ENCODE measurements at places on chromosomes 3 and 15. TPM values are rescaled to one million over a fixed set of nuclear protein-coding genes. Genes with fewer than 3 reads are reported as not detected.

DNA sequence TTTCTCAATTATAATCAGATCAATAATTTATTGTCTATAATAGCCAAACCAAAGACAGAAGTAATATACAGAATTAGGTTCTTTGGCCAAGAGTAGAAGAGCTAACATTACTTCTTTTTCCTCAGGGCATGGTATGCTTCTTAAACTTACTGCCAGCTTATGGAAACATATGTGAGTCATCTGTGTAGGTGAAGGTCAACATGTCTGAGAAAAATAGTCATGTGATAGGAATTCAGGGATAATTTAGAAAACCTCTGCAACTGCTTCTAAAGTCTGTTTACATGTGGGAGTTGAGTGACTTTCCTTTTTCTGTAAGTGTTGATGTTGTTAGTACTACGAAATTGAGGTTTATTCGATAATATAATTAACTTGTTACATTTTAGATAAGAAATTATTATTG is 19.2 kb upstream of the MAP6D1 start:
- no peak overlapping the region for H3K4me3 ChIP-seq
- peak overlapping the region; percentile 68 for H3K27ac ChIP-seq
- H3K4me1 ChIP-seq, result peaks cover 18% of the 10 kb centered on the region

DNA sequence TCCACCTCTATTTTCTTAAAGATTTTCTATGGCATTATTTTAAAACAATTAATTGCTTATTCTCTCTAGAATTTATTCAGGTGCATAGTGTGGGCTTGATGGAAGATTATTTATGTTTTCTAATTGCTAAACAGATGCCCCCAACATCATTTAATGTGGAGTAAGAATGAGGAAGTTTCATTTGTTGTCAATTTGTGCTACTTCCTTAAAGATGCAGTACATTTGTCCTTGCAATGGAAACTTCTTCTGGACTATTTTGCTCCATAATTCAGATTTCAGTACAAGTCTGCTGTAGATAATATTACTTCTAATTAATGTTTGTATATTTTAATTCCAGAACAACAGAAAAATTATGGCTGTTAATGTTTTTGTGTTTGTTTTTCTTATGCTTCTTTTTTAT is 104.8 kb downstream of the TGFBR2 start:
- no peak for DNase-seq
- no peak overlapping the region for H3K4me3 ChIP-seq
- no peaks in the 10 kb centered on the region for H3K36me3 ChIP-seq
- no peaks in the 10 kb centered on the region for H3K27me3 ChIP-seq
- H3K4me1 ChIP-seq, result peaks cover 2% of the 10 kb centered on the region
- H3K27ac ChIP-seq, result no peak overlapping the region

GRCh38 chr3:129211772-129212171 is 28.1 kb upstream of the CNBP start:
- H3K36me3 ChIP-seq, result no peaks in the 10 kb centered on the region
- H3K27me3 ChIP-seq, result no peaks in the 10 kb centered on the region
- H3K27ac ChIP-seq, result peak overlapping the region; percentile 22
- H3K4me1 ChIP-seq, result peaks cover 11% of the 10 kb centered on the region
- peak; percentile 91 for DNase-seq

GRCh38 chr3:118641608-118642007 is 393.0 kb downstream of the IGSF11 start:
- H3K4me1 ChIP-seq, result no peaks in the 10 kb centered on the region
- DNase-seq, result no peak

- peaks cover 5% of the 10 kb centered on the region for H3K27me3 ChIP-seq
- H3K4me1 ChIP-seq, result peaks cover 11% of the 10 kb centered on the region
These were observed 523.7 kb upstream of the PROK2 start for GRCh38 chr3:72308641-72309040.

- peak overlapping the region; percentile 21 for H3K27ac ChIP-seq
- H3K27me3 ChIP-seq, result no peaks in the 10 kb centered on the region
These were observed 71.0 kb downstream of the SETD5 start for GRCh38 chr3:9468460-9468859.

GRCh38 chr15:41855261-41855961 is 16.8 kb downstream of the PLA2G4B start:
- H3K27me3 ChIP-seq, result peaks cover 24% of the 10 kb centered on the region
- no peaks in the 10 kb centered on the region for H3K4me1 ChIP-seq
- H3K36me3 ChIP-seq, result no peaks in the 10 kb centered on the region
- no peak overlapping the region for H3K27ac ChIP-seq

- no peaks in the 10 kb centered on the region for H3K27me3 ChIP-seq
- no peaks in the 10 kb centered on the region for H3K36me3 ChIP-seq
- H3K4me3 ChIP-seq, result no peak overlapping the region
- no peaks in the 10 kb centered on the region for H3K4me1 ChIP-seq
These were observed 27.6 kb downstream of the GNB5 start for GRCh38 chr15:52163321-52164190.

DNA sequence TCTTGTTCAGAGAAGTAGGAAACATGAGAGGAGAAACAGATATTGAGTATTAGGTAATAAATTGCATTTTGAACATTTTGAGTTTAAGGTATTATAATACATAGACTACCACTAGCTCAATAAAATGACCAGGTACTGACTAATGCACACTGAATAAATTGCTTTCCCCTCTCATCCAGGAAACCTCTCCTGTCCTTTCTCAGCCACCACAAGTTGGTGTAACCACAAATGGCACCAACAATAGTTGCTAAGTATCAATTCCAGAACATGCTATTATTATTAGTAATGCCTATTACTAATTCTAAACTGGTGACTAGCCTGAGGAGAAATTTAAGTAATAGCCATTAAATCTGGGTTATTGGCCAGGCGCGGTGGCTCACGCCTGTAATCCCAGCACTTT is 47.3 kb upstream of the XRN1 start:
- no peaks in the 10 kb centered on the region for H3K27me3 ChIP-seq
- H3K4me3 ChIP-seq, result no peak overlapping the region
- H3K27ac ChIP-seq, result no peak overlapping the region
- no peak for DNase-seq
- peaks cover 36% of the 10 kb centered on the region for H3K36me3 ChIP-seq

GRCh38 chr3:145088917-145089316 is 1072.1 kb downstream of the PLOD2 start:
- no peak for DNase-seq
- no peak overlapping the region for H3K4me3 ChIP-seq
- H3K27ac ChIP-seq, result no peak overlapping the region
- H3K27me3 ChIP-seq, result no peaks in the 10 kb centered on the region

DNA sequence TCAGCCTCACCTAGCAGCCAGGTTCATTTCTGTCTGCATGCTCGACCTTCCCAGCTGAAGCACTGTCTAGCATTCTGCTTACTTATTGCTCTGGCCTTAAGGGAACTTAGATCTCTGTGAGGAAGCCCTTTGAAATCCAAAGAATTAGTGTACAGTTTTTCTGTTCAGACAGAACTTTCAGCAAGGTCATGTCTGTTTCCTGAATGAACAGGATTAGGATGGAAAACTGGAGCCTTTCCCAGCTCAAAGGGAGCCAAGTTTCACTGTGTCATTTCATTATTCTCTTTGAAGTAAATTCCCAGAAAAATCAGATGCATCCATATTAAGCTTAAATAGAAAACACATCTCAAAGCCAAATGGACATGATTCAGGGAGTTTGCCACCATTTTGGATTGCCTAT is 457.3 kb upstream of the KCNMB2 start:
- H3K4me1 ChIP-seq, result peaks cover 10% of the 10 kb centered on the region
- no peaks in the 10 kb centered on the region for H3K27me3 ChIP-seq
- H3K4me3 ChIP-seq, result no peak overlapping the region
- H3K36me3 ChIP-seq, result no peaks in the 10 kb centered on the region
- peak; percentile 43 for DNase-seq

DNA sequence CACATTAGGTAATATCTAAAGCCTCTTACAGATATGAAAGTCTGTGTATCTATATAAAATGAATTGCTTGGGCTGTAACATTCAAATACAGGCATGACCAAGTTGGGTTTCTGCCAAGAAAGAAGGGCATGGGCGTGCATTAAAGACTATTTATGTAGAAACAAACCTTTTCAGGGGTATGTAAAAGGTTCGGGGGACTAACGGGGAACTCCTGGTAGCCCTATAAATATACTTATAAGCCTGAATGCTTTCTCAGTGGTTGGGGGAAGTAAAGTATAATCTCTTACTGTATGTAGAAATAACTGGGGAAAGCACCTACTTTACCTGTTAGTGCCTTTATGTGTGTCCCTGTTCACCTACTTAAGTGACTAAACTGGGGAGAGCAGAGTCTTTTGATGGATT is 154.5 kb upstream of the TBL1XR1 start:
- no peak overlapping the region for H3K4me3 ChIP-seq
- no peaks in the 10 kb centered on the region for H3K27me3 ChIP-seq
- H3K4me1 ChIP-seq, result peaks cover 2% of the 10 kb centered on the region

DNA sequence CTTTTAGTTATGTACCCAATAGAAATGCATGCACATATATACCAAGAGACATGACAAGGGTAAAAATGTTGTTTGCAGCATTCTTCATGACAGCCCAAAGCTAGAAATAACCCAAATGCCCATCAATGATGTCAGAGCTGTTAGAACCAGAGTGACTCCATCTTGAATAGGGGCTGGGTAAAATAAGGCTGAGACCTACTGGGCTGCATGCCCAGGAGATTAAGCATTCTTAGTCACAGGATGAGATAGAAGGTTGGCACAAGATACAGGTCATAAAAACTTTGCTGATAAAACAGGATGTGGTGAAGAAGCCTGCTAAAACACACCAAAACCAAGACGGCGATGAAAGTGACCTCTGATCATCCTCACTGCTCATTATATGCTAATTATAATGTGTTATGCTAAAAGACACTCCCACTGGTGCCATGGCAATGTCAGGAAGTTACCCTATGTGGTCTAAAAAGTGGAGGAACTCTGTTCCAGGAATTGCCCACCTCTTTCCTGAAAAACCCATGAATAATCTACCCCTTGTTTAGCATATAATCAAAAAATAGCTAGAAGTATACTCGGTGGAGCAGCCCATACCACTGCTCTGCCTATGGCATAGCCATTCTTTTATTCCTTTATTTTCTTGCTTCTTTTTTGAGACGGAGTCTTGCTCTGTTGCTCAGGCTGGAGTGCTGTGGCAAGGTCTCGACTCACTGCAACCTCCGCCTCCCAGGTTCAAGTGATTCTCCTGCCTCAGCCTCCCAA is 32.9 kb downstream of the ZBTB11 start:
- H3K4me3 ChIP-seq, result no peak overlapping the region
- peak overlapping the region; percentile 1 for H3K27ac ChIP-seq
- H3K27me3 ChIP-seq, result no peaks in the 10 kb centered on the region
- H3K4me1 ChIP-seq, result peaks cover 17% of the 10 kb centered on the region

GRCh38 chr15:91620229-91620628 is 233.3 kb upstream of the SLCO3A1 start:
- H3K4me1 ChIP-seq, result no peaks in the 10 kb centered on the region
- H3K27ac ChIP-seq, result no peak overlapping the region
- H3K36me3 ChIP-seq, result no peaks in the 10 kb centered on the region
- DNase-seq, result no peak

DNA sequence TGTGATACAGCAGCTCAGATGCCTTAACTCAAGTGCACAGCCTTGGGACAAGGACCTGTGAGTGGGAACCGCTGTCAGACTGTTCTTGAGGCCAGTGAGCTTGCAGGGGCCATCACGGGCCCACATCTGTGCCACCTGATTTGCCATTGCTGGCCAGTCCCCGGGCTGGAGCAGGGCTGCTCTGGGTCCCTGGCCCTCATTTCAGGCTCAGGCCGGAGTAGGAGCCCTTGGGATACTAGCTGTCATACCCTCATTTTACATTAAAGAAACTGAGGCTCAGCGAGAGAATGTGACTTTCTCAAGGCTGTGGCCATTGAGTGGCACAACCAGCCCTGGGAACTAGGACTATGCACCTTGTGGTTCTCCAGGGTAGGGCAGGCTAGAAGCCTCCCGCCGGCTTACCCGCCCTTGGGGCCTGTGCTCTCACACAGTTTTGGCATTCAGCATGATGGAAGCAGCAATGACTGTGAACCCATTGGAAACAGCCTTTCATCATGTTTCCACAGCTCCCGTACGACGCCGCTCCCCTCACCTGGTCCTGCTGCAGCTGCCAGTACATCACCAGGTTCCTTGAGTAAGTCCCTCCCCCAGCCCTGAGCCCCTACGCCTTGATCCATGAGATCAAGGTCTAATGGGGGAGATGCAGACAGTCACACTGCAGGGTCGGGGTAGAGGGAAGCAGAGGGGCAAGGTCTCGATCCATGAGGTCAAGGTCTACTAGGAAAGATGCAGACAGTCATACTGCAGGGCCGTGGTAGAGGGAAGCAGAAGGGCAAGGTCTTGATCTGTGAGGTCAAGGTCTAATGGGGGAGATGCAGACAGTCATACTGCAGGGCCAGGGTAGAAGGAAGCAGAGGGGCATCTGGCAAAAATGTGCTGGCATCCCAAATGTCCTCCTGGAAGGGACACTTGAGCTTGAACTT is 42.2 kb downstream of the GOLGA6L10 start:
- peaks cover 9% of the 10 kb centered on the region for H3K27me3 ChIP-seq
- H3K4me1 ChIP-seq, result no peaks in the 10 kb centered on the region

DNA sequence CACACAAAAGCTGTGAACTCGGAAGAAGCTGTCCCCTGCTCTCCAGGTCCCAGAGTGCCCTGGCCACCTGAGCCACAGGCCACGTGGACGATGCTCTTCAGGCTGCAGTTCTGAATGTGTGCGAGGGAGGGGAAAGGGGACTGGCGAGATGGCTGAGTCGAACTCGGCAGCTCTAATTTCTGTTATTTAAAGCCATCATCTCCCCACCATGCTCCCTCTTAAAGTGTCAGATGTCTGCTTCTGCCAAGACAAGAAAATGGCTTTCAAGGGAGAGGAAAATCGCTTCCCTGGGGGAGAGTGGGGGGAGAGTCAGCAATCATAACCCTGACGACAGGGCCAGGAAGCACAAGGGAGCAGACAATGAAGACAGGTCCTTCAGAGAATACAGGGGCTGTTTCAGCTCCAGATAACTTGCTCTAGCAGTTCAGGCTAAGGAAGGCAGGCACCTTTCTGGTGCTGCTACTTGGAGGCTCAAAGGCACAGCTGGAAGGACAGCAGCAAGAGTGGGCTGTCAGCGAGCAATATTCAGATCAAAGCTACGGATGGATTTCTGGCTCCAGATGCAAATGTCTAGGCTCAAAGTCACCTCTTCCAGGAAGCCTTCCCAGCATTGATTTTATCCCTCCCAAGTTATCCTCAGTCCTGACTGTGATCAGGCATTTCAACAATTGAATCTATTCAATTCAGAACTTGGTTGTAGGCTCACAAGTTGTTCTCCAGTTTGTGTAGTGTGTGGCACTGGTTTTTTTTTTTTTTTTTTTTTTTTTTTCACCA is 15.5 kb upstream of the CCDC33 start:
- DNase-seq, result no peak
- no peak overlapping the region for H3K4me3 ChIP-seq
- H3K27ac ChIP-seq, result no peak overlapping the region
- no peaks in the 10 kb centered on the region for H3K36me3 ChIP-seq
- peaks cover 13% of the 10 kb centered on the region for H3K27me3 ChIP-seq

- peak; percentile 81 for DNase-seq
- no peaks in the 10 kb centered on the region for H3K27me3 ChIP-seq
- H3K4me3 ChIP-seq, result no peak overlapping the region
- H3K36me3 ChIP-seq, result peaks cover 30% of the 10 kb centered on the region
- peak overlapping the region; percentile 19 for H3K27ac ChIP-seq
These were observed 13.5 kb downstream of the TARS3 start for GRCh38 chr15:101710806-101711205.

GRCh38 chr3:107392549-107393165 is 15.4 kb downstream of the CCDC54 start:
- DNase-seq, result peak; percentile 9
- H3K4me1 ChIP-seq, result peaks cover 3% of the 10 kb centered on the region
- H3K36me3 ChIP-seq, result no peaks in the 10 kb centered on the region
- no peaks in the 10 kb centered on the region for H3K27me3 ChIP-seq
- H3K4me3 ChIP-seq, result no peak overlapping the region
- peak overlapping the region; percentile 12 for H3K27ac ChIP-seq

SLC7A14 gene
- 0.29 TPM for total RNA-seq

MITF gene
- 11.6 TPM for total RNA-seq

SLC15A2 gene
- total RNA-seq, result 0.29 TPM

CHL1 gene
- total RNA-seq, result 3.6 TPM

FBN1 gene
- total RNA-seq, result 1,453 TPM

MNS1 gene
- 2.2 TPM for total RNA-seq

CLDN16 gene
- under 0.01 TPM for total RNA-seq

LYZL4 gene
- total RNA-seq, result not detected

Measured in osteoblast (primary cell).